ENCODE measurements at places on chromosomes 5 and 9. TPM values are rescaled to one million over a fixed set of nuclear protein-coding genes. Genes with fewer than 3 reads are reported as not detected.

Gene ACSL6
- total RNA-seq = 0.19 TPM

DNA sequence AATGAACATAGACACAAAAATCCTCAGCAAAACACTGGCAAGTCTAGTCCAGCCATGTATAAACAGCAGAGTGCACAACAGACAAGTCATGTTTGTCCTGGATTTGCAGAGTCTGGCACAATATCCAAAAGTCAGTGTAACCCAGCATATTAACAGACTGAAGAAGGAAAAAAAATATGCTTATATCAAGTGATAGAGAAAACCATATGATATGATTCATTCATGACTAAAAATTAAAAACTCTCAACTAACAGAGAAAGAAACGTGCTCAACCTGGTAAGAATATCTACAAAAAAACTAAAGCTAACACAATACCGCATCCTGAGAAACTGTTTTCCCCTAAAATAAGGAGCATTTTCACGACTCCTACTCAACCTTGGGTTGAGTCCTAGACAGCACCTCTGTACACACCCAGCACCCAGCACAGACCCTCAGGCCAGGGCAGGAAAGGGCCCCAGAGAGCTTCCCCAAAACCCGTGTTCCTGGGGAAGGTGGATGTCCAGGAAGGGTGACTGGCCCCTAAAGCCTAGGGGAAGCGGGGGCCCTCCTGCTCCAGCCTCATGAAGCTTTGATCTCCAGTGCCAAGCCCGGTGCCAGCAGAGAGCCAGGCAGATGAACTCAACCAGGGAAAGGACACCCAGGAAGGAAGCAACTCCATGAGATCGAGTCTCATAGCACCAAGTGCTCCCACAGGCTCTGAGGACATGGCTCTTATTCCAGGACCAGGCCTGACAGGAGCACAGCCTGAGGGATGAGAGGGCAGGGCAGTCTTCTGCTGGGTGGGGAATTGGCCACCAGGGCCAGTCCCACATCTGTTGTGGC is 38.9 kb downstream of the ADAMTS2 start:
- no peaks in the 10 kb centered on the region for H3K4me1 ChIP-seq
- no peaks in the 10 kb centered on the region for H3K36me3 ChIP-seq
- no peak for DNase-seq
- H3K4me3 ChIP-seq = no peak overlapping the region
- H3K27me3 ChIP-seq = no peaks in the 10 kb centered on the region

- no peaks in the 10 kb centered on the region for H3K27me3 ChIP-seq
- H3K4me1 ChIP-seq = peaks cover 10% of the 10 kb centered on the region
- no peaks in the 10 kb centered on the region for H3K36me3 ChIP-seq
- DNase-seq = no peak
Observed at GRCh38 chr5:34563931-34564709, 92.0 kb upstream of the RAI14 start.

- DNase-seq = no peak
- H3K27me3 ChIP-seq = no peaks in the 10 kb centered on the region
- no peaks in the 10 kb centered on the region for H3K4me1 ChIP-seq
- no peak overlapping the region for H3K4me3 ChIP-seq
Observed at GRCh38 chr9:93644397-93645088, 68.2 kb downstream of the PHF2 start.

DNA sequence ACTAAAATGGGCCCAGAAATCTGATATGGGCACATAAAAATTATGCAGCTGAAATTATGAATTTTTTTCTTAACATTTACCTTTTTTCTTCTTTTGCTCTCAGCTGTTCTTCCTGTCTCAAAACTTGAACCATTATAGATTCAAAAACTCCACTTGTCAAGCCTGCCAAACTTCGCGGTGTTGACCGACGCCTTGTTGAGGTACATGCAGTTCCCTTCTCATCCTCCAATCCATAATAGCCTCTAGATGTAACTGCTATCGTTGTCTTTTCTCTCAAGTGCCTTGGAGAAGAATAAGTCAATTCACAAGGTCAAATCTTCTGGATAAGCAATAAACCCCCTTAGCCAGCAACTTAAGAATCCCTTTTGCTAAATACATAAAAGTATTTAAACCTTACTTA is 27.2 kb downstream of the RANBP6 start:
- H3K27ac ChIP-seq = no peak overlapping the region
- DNase-seq = no peak
- no peaks in the 10 kb centered on the region for H3K36me3 ChIP-seq
- H3K27me3 ChIP-seq = no peaks in the 10 kb centered on the region

Gene CERCAM
- 12.3 TPM for total RNA-seq

DNA sequence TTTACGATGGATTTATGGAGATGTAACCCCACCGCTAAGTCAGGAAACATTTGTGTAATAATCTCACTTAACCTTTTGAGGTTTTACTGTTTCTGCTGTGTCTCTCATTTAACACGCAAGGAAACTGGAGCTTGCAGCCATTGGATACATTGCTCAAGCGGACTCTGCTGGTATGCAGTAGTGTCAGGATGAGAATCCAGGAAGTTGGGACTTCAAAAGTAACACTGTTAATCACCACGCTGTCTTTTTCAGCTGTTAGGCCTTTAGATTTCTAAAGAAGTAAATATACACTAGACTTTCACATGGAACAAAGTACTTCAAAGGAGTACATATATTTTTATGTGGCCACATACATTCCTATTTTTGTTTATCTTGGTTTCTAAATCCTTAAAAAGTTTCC is 114.7 kb downstream of the LPAR1 start:
- H3K27ac ChIP-seq = no peak overlapping the region
- H3K27me3 ChIP-seq = no peaks in the 10 kb centered on the region
- H3K36me3 ChIP-seq = no peaks in the 10 kb centered on the region
- no peak for DNase-seq

DNA sequence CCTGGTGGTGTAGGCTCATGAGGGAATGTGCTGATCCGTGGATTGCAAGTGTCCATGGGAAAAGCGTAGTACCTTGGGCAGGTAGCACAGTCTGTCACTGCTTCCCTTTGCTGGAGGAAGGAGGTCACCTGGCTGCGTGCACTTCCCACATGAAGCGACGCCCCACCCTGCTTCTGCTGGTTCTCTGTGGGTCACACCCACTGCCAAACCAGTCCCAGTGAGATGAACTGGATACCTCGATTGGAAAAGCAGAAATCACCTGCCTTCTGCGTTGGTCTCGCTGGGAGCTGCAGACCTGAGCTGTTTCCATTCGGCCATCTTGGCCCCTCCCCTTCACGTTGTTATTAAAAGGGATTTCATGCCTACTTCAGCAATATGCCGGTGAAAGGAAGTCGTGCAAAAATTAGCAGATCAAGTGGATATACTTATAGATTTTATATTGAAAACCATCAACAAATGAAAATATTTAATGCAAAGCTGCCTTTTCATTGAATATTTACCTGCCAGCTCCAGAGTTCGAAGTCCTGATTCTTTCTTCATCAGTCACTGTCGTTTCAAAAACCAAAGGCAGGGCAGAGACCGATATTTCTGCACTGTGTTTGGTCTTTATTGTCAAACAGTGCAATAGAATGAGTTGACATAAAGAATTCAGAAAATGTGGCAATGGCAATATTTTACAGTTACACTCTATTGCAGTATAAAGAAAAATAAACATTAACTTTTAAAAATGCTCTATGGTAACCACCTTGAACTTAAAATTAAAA is 123.2 kb downstream of the JAKMIP2 start:
- no peaks in the 10 kb centered on the region for H3K36me3 ChIP-seq
- H3K27me3 ChIP-seq = no peaks in the 10 kb centered on the region
- no peak overlapping the region for H3K27ac ChIP-seq
- no peak overlapping the region for H3K4me3 ChIP-seq
- DNase-seq = no peak

DNA sequence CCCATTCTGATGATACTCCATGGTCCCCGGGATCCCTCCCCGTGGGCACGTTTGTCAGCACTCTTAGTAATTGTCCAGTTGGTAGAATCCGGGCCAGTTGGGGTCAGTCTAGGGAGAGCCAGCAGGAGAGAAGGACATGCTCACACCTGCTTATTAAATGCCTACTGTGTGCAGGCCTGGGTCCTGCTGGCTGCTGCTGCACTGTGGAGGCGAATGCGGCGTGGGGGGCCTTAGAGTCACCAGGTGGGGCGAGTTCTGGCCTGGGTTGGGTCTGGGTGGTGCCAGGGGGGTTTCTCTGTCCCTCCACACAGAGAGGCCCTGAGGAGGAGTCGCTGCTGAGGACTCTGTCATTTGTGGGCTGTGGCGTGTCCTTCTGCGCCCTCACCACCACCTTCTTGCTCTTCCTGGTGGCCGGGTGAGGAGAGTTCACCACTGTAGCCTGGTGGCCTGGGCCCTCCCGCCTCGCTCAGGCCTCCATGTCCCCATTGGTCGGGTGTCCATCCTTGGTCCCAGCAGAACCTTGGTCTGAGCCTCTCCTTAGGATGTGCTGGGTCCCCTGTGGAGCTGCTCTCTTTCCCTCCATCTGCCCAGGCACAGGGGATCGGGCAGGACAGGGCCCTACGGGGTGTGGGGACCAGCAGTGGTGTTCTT is 17.3 kb downstream of the ADGRD2 start:
- no peaks in the 10 kb centered on the region for H3K27me3 ChIP-seq
- no peaks in the 10 kb centered on the region for H3K4me1 ChIP-seq
- no peak for DNase-seq
- H3K4me3 ChIP-seq = no peak overlapping the region

DNA sequence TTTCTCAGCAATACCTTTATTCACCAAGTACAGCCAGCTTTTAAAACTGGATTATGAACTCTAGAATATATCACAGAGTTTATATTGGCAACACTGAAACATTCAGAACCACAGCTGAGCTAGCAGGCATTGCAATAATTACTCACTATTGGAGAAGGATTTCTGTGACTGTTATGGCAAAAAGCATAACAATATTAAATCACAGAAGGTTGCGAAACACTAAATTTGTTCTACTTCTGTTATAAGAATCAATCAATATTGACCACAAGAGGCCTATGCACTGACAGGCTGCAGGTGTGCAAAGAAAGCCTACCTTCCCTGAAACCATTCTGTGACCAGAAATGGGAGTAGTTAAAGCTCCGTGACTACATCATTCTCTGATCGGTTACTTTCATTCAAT is 59.2 kb downstream of the AP3B1 start:
- H3K4me1 ChIP-seq = peaks cover 7% of the 10 kb centered on the region
- no peak for DNase-seq
- no peak overlapping the region for H3K4me3 ChIP-seq
- no peaks in the 10 kb centered on the region for H3K27me3 ChIP-seq
- H3K27ac ChIP-seq = no peak overlapping the region
- no peaks in the 10 kb centered on the region for H3K36me3 ChIP-seq

DNA sequence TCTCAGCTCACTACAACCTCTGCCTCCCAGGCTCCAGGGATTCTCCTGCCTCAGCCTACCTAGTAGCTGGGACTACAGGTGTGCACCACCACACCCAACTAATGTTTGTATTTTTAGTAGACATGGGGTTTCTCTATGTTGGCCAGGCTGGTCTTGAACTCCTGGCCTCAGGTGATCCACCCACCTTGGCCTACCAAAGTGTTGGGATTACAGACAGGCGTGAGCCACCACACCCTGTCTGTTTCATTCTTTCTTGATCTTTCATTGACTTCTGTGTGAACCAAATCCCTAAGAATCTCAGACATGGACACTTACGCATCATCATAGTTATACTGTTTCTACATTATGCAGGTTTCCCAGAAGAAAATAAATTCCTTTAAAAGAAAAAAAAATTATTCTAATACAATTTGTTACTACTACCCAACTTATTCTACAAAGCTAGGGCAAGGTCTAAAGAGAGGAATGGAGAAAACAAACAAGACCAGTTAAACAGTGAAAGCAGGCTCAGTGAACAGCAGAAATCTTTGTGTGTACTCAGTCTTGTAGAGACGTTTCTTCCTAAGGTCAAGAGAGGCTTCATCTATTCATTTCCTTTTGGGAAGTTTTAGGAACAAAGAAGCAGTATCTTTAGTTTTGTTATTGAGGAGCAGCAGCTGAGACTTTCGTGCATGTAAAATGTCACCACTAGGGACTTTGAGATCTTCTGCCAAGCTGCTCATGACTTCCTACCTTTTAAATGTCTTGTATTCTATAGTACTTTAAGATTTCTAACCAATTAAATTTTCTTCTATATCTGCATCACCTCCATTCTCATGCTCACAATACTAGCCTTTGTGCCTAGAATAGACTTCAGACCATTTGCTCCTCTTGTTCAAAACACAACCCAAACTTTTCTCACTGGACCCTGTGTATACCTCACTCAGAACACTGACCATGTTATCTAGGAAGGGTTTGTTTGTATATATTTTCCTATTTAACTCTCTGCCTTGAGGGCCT is 5.6 kb upstream of the HMGCR start:
- no peak overlapping the region for H3K4me3 ChIP-seq
- H3K4me1 ChIP-seq = peaks cover 28% of the 10 kb centered on the region
- no peaks in the 10 kb centered on the region for H3K27me3 ChIP-seq
- no peak for DNase-seq

GRCh38 chr9:89398621-89399020 is 80.3 kb downstream of the SECISBP2 start:
- H3K4me3 ChIP-seq = no peak overlapping the region
- H3K4me1 ChIP-seq = no peaks in the 10 kb centered on the region
- no peaks in the 10 kb centered on the region for H3K27me3 ChIP-seq
- no peak for DNase-seq

DNA sequence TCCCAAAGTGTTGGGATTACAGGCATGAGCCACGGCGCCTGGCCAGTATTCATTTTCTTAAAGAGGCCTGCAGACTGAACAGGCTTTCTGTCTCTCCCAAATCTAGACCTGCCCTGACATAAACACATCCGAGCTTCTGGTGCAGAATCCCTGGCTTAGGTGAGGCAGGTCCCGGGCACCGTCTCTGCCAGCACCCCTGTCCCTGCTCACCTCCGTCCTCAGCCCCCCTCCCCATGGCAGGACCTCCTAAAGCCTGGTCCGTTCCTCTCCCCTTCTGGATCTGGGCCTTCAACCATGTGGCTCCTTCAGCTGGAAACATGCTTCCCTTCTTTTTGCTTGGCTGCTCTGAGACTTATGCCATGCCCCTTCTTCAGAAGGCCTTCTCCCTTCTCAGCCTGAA is 22.7 kb upstream of the RXRA start:
- no peaks in the 10 kb centered on the region for H3K4me1 ChIP-seq
- no peaks in the 10 kb centered on the region for H3K36me3 ChIP-seq
- no peak overlapping the region for H3K4me3 ChIP-seq
- no peak for DNase-seq
- H3K27ac ChIP-seq = no peak overlapping the region

Gene GDA
- 3.1 TPM for total RNA-seq

DNA sequence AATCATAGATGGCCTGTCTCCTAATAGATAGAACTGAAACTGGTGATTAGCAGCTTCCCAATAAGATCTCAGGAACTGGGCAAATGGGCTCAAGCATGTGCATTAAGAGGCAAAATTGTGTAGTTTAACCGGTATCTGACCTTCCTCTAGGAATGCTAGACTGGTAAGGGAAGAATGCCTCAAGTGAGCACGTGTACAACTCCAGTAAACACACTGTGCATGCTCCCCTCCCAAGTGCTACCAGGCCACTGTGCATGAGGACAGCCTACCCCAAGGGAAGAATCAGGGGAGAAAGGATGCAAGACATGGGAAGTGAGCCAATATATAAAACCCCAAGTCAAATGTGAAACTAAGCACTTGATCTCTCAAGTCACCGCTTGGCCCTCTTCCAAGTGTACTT is 1157.4 kb upstream of the CDH18 start:
- H3K27ac ChIP-seq = no peak overlapping the region
- no peak for DNase-seq
- no peaks in the 10 kb centered on the region for H3K4me1 ChIP-seq
- no peaks in the 10 kb centered on the region for H3K27me3 ChIP-seq
